CD4-positive, alpha-beta T cell treated with Interleukin-4 for 4 hours (primary cell): ENCODE measurements at places on chromosomes 4 and X.

DNA sequence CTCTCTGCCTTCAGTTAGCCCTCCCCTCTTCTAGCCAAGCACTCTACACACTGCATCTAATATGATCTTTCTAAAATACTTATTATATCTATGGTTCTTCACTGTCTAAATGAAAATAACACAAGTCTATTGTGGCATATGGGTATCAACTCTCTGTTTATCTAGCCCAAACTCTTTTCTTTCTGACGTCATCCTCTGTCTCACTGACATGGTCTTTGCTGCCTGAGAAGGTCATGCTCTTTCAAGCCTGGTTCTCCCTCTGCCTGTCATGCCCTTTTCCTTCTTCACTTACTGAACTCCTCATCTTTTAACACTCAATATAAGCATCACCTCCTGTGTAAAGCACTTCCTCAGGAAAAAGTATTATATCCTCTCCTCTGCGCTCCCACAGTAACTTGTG lies 672.2 kb upstream of the CT83 start:
- no peak for DNase-seq

- DNase-seq: no peak
Observed at GRCh38 chr4:22356987-22357596, 158.8 kb downstream of the ADGRA3 start.

DNA sequence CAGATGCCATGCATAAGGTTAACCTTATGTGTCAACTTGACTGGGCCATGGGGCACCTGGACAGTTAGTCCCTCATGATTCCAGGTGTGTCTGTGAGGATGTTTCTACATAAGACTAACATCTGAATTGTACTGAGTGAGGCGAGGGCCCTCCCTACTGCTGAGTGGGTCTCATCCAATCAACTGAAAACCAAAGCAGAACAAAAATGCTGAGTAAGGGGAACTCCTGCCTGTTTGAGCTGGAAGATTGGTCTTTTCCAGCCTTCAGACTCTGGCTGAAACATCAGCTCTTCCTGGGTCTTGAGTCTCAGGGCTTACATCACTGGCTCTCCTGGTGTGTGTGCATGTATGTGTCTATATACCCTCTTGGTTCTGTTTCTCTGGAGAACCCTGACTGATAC lies 13.8 kb downstream of the NELFA start:
- no peak for DNase-seq

DNA sequence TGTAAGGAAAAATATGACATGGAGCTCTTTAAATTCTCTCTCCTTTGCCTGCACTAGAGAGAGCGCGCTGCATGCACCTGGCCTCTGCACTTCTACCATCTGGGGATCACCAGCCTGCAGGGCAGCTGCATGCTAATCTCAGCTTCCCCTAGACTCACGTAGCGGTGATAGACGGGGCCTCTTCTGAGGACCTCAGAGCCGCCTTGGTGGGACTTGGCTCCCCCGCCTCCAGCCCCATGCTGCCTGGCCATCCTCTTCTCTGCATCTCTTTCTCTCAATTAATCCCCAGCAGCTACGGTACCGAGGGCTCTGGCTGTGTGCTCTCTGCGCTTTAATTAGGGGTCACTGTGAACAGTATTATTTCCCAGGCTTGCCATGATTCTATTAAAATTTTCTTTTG lies 52.8 kb upstream of the PSAPL1 start:
- DNase-seq: no peak

GRCh38 chr4:125891597-125892258 lies 577.0 kb downstream of the FAT4 start:
- DNase-seq: no peak

DNA sequence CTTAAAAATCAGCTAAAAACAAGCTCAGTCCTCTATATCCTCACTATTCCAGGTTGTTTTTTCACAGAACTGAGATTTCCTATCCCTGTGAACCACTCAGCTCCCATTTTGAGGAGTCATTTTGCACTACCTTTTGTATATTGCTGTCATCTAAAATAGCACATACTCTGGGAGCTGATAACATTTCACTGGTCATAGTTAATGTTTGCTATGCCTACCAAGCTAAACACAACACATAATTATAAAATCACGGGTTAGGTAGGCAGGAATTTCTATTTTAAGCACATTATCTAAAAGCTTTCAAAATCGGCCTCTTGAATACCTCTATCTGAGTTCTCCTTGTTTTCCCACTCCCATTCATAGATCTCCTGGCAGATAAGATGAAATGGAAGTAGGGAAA lies 882.0 kb upstream of the INTU start:
- DNase-seq: no peak

GRCh38 chr4:166957451-166957850 lies 276.8 kb downstream of the SPOCK3 start:
- no peak for DNase-seq

DNA sequence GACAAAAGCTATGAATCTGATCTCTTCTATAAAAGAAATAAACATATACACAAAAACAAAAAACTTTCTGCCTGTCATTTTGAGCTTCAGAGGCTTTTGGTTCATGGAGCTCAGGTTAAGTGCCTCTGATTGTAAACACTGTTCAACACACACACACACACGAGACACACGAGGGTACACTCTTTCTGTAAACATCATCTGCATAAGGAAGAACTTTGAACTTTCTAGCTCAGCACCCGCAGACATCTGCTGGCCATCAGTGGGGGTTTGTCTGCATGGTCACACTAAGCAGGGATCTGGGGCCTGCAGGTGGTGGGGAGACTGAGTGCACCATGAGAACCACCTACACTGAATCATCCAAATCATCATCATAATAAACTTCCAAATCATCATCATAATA lies 54.9 kb downstream of the STX18 start:
- no peak for DNase-seq

GRCh38 chr4:156111686-156112085 lies 158.0 kb upstream of the CTSO start:
- DNase-seq: no peak

GRCh38 chrX:154529206-154529612 lies 13.2 kb upstream of the FAM3A start:
- DNase-seq: no peak

DNA sequence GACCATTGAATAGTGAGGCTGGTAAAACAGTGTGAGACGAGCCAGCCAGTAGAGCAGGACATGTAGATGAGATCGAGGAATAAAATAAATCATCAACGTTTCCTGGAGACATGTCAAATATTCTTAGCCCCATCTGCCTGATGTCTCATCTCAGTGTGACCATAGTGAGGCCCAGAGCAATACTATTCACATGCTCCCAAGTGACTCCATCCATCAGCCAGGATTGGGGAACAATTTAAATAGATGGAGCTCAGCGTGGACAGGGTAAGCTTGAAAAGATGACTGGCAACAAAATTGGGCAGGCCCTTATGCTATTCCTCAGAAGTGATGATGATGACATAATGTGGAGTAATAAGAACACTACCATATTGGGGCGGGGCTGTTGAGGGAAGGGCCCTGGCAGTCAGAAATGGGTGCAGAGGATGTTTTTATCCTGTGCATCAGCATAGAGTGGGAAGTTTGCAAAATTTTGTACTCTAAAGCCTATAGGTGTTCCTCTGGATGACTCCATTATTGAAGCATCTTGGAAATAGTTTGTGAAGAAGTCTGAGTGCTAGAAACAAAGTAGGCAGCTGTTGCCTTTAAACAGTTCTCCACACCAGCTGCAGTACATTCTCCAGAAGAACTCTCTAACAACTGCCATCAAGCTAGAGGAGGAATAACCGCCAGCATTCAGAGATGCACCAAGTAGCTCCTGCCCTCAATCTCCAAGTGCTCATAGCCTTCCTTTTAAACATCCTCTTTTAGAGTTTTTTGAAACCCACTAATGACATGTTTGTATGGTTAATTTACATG lies 333.0 kb downstream of the DCHS2 start:
- no peak for DNase-seq

DNA sequence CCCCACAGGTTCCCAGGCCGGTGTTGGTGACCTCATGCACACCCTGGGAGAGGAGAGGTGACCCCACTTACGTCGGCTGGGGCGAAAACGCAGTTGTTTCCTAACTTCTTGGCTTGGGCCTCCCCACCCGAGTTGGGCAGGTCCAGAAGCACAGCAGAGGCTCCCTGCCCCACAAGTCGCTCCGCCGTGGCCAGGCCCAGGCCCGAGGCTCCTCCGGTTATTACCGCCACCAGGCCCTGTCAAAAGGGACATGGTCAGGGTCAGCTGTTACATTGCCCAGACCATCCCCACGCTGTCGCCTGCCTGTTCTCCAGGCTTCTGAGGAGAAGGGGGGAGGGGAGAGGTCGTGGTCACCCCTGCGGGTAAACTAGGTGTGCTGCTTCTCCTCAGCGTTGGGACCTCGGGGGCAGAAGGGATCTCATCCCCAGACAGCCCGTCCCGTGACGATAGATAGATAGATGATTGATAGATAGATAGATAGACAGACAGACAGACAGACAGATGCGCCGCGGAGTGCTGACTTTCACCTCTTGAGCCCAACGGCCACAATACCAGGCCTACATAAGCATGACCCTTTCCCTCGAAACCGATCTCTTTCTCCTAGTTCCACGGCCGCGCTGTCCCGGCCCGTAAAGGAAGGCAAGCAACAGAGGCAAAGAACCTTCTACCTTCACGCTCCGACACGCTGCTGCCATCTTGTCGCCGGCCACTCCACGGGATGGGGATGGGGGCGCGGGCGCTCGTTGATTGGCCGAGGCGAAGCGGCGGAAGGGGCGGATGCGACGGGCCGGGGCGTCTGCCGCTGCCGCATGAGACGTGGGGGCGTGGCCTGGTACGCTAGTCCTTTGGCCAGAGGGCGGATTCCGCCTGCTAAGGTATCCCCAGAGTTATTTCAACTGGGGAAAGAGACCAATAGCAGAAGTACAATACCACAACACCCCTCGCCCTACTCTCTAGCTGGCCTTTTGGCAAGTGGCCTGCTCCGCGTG lies at the start of gene HSD17B10:
TSS of gene HSD17B10 (minus strand) at position 720 of the 989 bp plus-strand sequence. CDS start at position 695, 25 bp downstream.
- DNase-seq: peak; percentile 81
